GM06990 (cell line): ENCODE measurements at places on chromosomes 5 and 9.

- no peak for DNase-seq
Observed at GRCh38 chr5:109868737-109869136, 179.0 kb downstream of the MAN2A1 start.

GRCh38 chr5:31463351-31463750, 68.5 kb downstream of the DROSHA start:
- DNase-seq, result no peak

DNA sequence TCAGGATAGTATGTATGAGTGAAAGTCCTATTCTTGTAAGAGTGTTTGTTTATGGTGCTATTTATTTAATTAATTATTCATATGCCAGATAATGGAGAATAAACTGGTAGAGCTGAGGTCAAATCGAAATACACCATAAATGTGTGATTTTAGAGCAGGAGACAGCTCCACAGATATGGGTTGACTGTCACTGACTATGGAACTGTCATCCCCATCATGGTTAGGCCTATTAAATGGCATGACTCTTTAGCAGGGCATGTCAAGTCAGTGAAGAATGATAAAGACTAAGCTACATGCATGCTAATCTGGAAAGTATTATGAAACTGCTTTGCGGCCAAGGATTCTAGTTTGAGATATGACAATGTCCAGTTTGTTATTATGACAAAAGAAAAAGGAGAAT, 658.6 kb downstream of the ISL1 start:
- no peak for DNase-seq

DNA sequence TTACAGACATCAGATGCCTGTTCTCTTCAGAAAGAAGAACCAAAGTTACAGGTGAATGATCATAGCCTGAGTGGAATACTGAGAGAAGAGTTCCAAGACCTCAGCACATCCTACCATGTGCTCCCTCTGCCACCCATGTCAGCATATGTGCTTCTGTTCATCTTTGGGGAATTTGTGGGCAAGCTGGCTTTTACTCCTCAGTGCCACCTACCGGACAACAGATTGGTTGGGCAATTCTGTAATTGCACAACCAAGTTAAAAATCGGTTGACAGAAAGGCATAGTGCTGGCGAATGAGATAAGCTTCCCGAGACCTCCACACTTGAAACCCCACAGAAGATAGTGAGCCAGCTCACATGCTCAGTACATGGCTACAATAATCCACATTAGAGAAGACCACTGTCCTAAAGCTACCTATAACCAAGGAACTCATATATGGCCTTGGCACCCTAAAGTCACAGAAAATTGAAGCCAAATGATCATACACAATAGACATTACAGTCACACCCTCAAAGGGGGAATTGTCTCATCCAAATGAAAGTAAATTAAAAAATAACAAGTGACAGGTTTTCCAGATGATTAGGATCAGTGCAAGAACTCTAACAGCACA, 1238.0 kb upstream of the NUDT12 start:
- no peak for DNase-seq

DNA sequence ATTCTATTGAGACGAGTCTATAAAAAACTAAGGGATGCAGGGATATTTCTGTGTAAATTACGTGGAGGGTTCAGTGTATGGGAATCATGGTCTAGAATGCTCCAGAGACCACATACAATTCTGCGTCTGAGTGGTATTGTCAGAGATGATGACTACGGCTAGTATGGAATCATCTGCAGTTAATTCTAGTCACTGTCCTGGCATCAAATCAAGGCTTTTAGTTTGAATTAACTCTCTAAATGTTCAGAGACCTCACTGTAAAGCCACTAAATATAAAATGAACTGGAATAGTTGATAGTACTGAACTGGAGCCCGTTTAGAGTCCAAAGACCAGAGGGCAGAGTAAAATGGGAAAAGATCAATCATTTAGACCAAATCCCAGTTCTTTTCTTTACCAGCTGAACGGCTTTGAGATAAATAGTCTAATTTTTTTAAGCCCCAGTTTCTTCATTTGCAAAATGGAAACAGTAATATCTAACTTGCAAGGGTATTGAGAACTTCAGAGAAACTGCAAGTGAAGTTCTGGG, 599.8 kb downstream of the EBF1 start:
- no peak for DNase-seq

GRCh38 chr5:168447808-168448207, 38.5 kb upstream of the RARS1 start:
- no peak for DNase-seq

DNA sequence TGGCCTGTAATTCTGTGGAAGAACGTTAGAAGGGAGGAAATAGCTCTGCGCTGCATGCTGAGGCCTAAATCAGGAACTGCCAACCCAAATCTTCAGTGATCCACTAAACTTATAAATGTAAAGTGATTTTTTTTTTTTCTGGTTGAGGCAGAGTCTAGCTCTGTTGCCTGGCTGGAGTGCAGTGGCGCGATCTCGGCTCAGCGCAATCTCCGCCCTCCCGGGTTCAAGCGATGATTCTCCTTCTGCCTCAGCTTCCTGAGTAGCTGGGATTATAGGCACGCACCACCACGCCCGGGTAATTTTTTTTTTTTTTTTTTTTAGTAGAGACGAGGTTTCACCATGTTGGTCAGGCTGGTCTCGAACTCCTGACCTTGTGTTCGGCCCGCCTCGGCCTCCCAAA, 717.4 kb upstream of the FAM174A start:
- DNase-seq, result no peak

DNA sequence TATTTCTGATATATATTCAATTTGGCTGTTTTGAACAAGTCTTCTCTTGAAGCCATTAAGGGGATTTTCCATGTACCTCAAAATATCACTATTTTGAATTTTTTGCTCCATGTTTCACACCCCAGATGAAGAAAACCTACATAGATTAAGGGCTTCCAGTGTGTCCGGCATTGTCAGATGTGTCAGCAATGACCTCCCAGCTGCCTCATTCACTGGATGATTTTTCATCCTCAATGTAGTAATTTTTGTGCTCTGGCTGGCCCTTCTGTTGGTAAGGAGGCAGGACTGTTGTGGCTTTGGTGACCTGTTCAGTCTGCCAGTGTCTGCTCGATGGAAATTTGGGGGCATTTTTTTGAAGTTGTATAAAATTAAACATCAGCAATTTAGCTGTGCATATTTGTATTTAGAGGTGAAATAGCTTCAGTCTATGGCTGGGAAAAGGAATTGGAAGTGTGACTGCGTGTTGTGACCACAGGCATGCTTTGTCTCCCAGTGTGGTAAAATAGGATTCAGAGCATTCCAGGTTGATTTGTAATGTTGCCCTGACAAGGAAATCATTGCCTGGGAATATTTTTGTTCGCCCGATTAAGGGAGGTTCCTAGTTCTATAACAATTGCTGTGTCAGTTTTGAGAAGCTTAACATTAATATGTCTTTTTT, 312.4 kb downstream of the ARHGEF28 start:
- DNase-seq, result no peak

- no peak for DNase-seq
Observed at GRCh38 chr5:28967848-28968247, 1929.5 kb upstream of the CDH9 start.

DNA sequence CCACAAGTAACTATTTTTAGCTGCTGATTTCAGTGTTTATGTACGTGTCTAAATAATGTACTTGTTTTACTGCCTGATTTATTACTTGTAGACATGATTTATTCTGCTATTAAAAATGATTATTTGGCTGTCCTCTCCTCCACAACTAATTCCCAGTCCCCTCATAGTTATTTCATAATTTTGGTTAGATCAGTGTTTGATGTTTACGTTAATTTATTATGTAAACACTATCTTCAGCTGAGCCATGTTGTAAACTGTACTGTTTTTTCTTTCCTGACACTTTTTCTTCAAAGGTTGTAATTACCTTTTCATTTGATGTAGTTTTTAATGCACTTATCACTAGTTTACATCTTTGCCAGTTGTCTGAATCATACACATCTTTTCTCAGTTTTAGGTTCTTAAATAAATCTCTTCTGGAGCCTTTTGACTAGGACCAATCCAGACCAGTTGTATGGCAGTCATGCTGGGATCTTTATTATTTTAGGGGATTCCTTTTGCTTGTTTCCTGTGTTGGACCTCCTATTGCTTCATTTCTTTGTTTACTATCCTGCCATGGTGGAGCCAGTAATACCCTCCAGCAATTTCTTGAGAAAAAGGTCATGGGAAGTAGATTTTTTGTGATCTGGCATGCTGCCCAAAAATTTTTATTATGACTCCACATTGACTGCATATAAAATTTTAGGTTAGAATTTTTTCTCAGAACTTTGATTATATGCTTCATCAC, 16.1 kb downstream of the AP3S1 start:
- no peak for DNase-seq

DNA sequence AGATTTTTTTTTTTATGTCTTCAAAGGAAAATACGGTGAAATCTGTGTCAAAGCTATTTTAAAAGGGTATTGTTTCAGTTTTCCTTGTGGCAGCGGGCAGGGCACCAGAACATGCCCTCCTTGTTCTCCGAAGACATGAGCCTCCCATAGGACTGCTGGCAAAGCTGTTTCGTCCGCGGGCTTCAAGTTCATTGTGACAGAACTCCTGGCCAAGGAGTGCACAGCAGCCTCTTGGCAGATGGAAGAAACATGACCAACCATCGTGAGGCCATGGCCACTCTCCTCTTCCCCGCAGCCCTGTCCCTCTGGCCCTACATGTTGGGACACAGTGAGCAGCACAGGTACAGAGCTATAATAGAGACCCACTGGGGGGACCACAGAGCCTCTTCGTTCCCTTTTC, 99.5 kb downstream of the AOPEP start:
- no peak for DNase-seq

GRCh38 chr9:31248156-31248555, 1136.3 kb upstream of the ACO1 start:
- no peak for DNase-seq

GRCh38 chr5:116573702-116574366, 789 bp downstream of the SEMA6A start:
- DNase-seq, result peak; percentile 37

DNA sequence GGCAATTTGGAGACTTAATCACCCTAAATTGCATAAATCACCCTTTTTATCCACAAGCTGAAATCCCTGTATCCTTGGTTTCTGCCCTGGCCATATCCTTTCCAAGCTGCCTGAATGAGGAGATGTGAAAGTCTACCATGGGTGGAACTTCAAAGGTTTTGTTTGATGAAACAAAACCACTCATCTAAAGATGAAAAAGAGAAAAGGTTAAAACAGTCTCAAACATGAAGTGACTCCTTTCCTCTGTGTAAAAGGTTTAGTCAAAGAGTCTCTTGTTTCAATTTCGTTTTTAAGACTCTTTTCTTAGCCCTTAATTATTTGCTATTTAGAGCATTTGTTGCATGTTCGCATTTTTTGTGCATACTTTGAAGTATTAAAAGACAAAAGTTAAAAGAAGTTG, 11.2 kb downstream of the SLC45A2 start:
- peak; percentile 20 for DNase-seq

DNA sequence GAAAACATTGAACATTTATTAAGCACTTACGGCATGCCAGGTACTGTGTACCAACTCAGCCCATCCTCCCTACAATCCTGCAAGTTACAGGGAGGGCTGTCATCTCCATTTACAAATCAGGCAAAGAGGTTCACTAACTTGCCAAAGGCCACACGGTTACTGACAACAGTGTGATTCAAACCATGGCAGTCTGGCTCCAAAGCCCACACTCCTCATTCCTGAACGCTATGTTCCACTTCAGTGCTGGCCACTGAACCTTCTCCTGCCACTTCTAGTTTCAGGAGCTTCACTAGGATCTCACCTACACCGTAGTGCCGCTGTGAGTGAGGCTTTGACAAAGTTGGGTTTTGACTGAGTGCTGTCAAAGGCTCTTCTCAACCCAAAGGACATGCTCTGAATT, 7.2 kb upstream of the LIFR start:
- no peak for DNase-seq

DNA sequence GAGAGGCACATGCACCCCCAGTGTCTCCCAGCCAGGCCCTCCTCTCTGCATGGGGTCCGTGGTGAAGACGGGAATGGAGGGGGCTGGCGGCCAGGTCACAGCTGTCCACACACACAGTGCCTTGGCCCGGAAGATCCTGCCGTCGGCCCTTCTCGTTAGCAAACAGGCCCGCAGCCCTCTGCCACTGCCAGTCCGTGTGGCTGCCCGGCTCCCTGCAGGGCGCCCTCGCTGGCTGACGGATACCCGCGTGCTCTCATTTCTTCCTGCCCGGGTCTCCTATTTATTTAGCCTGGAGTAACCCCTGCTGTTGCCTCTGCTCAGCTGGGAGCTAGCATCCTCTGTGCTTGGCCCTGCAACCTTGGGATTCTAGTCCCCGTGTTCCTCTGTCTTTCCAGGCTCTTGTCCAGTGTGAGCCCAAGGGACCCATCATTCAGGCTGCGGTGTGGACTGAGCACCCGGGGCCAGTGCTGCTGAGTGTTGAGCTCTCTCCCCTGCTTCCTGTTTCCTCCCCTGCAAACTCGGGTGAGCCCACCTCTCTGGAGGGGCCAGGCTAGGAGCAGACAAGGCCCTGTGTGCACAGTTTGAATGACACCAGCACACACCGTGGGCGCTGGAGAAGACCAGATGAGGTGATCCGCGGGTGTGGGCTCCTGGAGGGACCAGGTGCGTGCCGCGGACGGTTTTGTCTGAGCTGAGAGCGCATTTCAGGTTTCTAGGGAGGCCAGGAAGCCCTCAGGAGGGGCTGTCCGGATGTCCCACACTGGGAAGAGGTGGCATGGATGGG, 14.6 kb upstream of the RNU6ATAC start:
- peak; percentile 4 for DNase-seq

DNA sequence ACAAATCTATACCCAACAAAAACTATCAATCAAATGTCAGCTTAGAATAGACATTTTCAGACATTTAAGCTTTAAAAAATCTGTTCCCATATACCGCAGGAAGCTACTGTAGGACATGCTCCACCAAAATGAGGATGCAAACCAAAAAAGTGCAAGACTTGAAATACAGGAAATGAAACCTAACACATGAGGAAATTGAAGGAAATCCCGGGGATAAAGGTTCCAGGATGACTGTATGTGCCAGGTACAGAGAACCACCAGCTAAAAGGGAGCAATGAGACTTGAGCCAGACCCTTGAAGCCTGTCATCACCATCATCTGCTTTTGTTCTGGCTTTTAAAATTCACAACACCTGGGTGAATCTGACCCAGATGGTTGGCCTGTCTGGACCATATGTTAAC, 21.4 kb downstream of the DIAPH1 start:
- no peak for DNase-seq

DNA sequence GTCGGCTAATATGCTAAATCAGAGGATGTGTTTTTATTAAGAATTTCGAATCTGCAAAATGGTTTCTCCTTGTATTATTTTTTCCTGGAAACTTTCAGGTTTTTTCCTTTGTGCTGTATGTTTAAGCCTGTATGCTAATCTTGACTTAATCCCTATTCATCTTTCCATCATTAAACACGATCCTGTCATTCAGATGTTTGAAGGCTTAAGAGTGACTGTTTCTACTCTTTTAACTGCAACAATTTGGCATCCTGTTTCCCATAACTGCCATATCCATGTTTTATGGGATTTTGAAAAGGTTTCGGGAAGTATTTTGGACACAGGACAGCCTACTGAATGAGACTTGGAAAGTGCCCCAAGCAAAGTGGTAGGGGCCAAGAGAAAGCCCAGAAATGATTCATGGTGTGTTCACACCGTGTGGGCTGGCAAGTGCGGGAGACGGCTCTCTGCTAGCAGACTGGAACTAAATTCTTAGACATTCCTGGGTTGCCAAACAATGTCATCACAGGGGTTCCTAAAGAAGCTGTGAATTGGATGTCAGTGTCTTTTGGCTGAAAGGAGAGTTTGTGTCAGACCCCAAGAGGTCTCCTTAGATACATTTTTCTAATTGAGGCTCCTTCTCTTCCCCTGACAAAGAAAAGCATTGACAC, 125.4 kb upstream of the ADAMTS16 start:
- DNase-seq, result no peak
